Fibroblast of skin of abdomen (primary cell): ENCODE measurements at places on chromosomes 5 and 9.

- no peak for DNase-seq
These were observed 296.5 kb upstream of the ITGA1 start for GRCh38 chr5:52491071-52491787.

DNA sequence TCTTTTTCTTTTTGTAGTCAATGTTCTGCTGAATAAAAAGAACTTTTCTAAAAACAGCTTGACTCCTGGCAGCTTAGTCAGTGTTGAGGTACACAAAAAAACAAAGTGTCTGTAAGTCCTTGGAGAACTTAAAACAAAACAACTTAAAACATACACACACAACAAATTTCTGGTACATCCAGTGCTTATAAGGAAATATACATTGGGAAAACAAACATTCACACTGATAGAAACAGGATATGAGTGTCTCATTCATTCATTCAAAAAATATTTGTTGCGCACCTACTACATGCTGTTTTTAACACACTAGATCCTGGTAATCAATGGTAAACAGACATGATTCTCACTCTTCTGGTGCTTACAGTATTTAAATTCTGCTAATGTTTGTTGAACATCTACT lies 27.4 kb upstream of the MEGF9 start:
- DNase-seq, result no peak

DNA sequence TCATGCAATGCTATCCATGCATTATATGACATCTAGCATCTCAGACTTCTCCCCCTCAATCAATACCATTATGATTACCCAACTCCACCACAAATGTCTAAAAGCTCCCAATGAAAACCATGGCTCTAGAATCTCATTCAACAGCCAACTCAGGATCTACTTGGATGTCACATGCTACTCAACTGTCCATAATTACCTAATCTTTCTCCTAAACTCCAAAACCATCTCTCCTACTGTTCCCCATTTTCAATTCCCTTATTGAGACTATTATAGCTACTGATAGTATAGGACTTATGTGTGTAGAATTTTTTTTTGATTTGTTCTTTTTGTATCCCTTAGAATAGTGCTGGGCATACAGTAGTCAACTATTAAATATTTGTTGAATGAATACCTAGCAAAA lies 8.2 kb upstream of the STRBP start:
- no peak for DNase-seq

- no peak for DNase-seq
These were observed 85.2 kb downstream of the EHMT1 start for GRCh38 chr9:137703842-137704508.

- no peak for DNase-seq
These were observed 8.4 kb downstream of the UBTD2 start for GRCh38 chr5:172274951-172275753.

DNA sequence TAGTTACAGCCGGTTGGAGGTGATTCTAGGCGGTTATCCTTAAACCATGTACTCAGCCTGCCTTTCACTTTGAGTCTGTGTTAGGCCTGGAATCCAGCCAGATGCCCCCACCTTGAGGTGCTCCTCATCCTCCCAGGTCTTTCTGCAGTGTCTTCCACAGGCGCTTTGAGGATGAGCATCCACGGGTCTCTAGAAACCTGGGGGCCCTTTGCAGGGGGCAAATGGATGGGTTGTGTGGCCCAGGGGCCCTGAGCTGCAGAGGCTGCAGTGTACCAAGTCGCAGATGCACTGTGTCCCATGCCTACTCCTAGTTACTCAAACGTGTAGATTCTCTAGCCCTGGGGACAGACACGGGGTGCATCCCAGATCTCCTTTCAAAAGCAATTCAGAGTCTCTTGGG lies 242.1 kb upstream of the IRX1 start:
- DNase-seq, result no peak

DNA sequence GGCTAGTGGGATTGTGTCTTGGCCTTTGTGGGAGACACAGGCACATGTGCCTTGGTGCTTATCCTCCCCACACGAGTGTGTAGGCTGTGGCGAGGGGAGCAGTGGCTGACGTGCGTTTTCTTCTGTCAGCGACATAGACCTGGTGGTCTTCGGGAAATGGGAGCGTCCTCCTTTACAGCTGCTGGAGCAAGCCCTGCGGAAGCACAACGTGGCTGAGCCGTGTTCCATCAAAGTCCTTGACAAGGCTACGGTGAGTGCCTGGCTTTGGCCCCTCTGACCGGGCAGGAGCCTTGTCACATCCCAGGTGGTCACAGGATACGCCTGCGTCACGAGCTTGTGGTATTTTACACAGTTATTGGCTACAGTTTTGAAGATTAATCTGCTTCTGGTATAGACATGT lies 26.4 kb downstream of the TENT4A start:
- no peak for DNase-seq

GRCh38 chr9:114296338-114296737 lies 26.6 kb upstream of the ORM1 start:
- no peak for DNase-seq

GRCh38 chr5:112555691-112556090 lies 136.6 kb upstream of the EPB41L4A start:
- peak; percentile 62 for DNase-seq

DNA sequence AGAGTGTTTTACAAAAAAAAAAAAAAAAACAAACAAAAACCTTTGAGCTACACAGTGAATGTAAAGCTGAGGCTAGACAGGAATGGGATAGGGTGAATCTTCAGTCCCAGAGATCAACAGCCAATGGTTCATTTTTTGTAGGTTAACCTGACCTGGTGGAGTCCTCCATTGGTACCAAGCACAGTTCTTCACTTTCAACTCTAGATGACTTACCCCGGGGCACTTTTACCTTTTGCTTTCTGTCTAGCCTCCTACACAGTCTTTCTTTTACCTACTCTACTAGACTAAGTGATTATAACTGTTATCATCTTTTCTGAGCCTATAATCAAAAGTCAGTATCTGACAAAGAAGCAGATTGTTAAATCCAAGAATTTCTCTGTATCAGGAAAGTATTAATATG lies 50.9 kb downstream of the ANXA2R start:
- no peak for DNase-seq

- DNase-seq, result no peak
These were observed 74.5 kb downstream of the MVB12B start for GRCh38 chr9:126401107-126401506.

DNA sequence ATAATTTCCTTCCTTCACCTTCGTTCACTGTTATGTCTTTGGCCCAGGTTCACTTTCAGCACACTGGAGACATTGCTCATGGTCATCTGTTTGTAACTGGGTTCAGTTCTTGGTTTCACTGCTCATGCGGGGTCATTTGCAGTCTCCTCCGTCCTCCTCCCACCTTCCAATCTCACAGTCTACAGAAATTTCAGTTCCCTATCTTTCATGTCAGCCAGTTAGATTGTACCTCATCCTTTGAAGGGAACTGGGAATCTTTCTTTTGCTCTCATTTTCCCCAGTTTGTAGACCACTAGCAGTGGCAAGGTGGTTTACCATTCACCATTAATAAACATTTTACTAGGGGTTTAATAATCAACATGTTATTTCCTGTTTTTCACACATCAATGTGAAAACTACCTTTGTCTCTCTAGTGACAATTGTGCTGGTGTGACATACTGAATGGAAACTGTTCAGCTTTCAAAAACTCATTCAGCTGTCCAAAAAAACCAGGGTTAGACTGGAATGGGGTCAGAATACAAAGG lies 100.9 kb upstream of the IL6ST start:
- no peak for DNase-seq

GRCh38 chr5:10543585-10544040 lies 20.3 kb upstream of the ANKRD33B start:
- no peak for DNase-seq

DNA sequence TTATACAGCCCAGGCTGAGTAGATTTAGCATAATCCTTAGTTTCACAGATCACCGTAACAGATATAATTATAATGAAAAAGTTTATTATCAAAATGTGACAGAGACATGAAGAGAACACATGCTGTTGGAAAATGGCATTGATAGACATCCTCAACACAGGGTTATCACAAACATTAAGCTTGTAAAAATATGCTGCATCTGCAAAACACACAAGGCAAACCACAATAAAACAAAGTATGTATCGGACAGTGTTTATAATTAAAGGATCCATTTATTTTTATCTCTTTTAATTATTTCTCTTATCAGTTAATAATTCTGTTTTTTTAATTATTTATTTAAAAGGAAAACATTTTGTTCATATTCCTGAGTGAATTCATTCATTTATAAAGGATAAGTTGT lies 829.9 kb upstream of the CDH9 start:
- DNase-seq, result no peak

DNA sequence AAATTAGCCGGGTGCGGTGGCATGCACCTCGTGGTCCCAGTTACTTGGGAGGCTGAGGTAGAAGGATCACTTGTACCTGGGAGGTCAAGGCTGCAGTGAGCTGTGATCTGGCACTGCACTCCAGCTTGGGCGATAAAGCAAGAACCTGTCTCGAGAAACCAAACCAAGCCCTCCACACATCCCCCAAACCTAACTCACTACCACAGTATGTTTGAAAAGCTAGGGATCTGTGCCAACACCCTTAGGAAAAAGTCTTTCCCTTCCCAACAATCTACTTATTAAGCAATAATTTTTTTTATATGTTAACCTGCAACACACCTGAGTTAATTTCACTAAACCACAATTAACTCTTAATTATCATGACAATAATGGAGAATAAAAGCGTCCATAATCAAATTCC lies 2.2 kb downstream of the UBTD2 start:
- DNase-seq, result no peak

GRCh38 chr5:74497706-74498105 lies 142.8 kb downstream of the ENC1 start:
- no peak for DNase-seq

DNA sequence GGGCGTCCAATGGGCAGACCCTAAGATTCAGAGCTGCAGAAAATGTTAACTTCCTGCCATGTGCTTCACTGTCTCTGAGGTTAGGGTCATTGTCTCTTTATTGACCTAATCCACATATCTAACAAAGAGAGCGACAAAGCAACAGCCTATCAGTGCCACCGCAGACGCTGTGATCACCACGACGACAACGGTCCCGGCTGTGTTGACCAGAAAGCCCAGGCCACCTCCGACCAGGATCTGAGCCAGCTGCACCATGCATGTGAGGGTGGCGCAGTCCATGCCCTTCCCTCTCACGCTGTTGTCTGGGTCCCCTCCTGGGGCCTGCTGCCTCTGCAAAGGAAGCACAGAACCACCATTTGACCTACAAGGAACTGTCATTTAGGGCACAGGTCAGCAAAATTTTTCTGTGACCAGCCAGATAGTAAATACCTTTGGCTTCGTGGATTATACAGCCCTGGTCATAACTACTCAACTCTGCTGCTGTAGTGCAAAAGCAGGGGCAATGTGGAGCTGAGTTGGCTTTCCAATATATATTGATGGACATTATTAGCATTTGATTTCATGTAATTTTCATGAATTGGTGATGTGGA lies 8.5 kb downstream of the RXFP3 start:
- no peak for DNase-seq

DNA sequence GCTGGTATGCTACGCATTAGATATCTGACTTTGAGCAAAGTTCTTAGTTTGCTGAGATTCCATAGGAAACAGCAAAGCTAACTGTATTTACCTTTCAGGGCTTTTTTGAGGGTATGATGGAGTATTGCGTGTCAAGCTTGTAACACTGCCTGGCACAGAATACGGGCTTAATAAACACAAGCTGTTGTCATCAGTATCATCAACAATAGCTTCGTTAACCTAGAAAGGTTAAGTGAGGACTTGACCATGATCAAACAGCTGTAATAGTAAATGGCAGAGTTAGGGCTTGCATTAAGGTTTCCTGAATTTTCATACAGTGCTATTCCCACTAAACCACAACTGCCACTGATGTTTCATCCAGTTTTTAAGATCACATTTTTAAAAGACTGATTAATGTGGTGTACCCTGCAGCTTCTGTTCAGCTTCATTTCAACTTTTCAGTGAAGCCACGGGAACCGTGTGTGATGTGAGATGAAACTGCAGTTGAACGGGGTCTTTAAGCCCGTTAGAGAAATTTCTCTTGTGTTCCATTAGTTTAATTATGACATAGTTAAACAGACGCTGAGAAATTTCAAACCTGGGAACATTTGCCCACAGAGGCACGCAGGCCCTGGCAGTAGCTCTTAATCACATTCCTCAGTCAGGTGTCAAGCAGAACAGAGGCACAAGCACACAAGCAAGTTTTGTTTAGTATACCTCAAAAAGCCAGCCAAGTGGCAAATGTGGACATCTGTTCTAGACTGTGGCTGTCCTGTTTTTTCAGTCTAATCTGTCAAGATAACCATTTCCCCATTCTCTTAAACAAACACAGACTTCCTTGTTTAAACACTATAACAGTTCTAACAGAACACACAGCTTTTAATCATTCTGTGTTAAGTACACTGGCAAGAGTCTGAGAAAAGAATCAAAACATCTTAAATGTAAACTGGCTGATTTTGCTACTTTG lies 147.1 kb downstream of the ZNF608 start:
- DNase-seq, result peak; percentile 47

DNA sequence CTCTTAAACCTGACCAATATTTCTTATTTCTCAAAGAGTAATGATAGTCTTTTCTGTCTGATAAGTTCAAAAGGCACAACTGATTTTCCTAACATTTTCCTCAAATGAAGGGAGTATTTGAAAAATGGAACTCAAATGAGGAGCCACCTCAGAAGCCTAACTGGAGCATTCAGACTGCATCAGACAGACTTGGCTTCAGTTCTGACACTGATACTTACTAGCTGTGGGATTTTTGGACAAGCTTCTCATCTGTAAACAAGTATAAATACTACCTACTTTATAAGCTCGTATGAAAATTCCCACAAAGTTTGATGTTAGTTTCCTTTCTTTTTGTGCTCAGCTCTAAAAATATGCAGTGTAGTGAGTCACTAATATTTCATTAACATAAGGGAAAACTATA lies 107.7 kb upstream of the CCDC152 start:
- DNase-seq, result no peak

DNA sequence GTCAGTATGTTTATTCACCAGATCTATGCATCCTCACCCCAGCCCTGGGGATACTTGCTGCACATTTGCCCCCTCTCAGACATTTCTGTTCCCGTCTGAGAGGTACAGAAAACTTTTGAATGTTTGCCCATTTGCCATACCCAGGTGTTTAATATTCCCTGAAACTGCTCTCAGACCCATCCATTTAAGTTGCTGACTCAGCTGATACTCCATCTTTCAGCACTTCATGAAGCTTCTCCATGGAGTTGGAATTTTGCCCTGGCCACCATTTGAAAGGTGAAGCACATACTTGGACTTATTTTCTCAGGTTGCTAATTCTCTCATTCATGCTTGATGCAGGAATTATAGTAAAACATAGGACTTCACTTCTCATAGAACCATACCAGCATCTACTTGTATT lies 203.9 kb upstream of the OR13F1 start:
- DNase-seq, result no peak

GRCh38 chr9:33329979-33330378 lies 39.7 kb downstream of the NFX1 start:
- DNase-seq, result peak; percentile 31

DNA sequence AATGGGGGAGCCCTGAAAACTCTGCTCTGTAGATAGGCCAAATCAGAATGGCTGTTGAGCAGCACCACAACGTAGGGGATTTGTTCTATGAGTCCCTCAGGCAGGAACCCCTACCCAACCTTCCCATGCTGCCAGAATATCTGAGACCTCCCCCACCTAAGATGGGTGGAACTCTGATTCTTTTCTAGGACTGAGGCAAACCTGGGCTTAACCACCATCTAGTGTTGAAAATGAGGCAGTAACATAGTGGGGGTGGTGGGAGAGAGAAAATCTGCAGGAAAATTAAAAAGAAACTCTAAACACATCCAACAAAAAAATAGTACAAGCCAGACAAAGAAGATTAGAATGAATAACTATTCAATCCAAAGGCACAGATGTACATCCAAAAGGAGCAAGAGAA lies 228.4 kb downstream of the ATPSCKMT start:
- no peak for DNase-seq
